Bronchial smooth muscle cell (primary cell): ENCODE measurements at places on chromosomes 5 and 9. TPM values are rescaled to one million over a fixed set of nuclear protein-coding genes. Genes with fewer than 3 reads are reported as not detected.

Gene PCDHGA7
- 5.7 and 11.5 TPM in 2 replicates for total RNA-seq

Gene KIAA1958
- total RNA-seq, result 0.32 and 0.34 TPM in 2 replicates

Gene LCN9
- total RNA-seq, result not detected in 2 replicates

Gene GRM6
- total RNA-seq, result under 0.01 TPM in 2 replicates

Gene KLF4
- total RNA-seq, result 24.2 and 24.7 TPM in 2 replicates

Gene TXNDC8
- total RNA-seq, result not detected in 2 replicates

Gene PCDHGC4
- total RNA-seq, result 3.2 and 3.3 TPM in 2 replicates

Gene CTXN3
- total RNA-seq, result not detected in 2 replicates

Gene MSX2
- 0.79 and 6.6 TPM in 2 replicates for total RNA-seq

Gene GRIN3A
- total RNA-seq, result not detected in 2 replicates

Gene SHISAL2B
- 0.16 TPM in 1 of 2 replicates, not detected in the other for total RNA-seq

Gene PFN3
- total RNA-seq, result not detected in 2 replicates

Gene SLC25A48
- total RNA-seq, result not detected in 2 replicates

Gene SH3TC2
- 0.34 and 3.6 TPM in 2 replicates for total RNA-seq

Gene GDF9
- total RNA-seq, result under 0.01 and 0.09 TPM in 2 replicates

Gene NIM1K
- 3.9 and 4.2 TPM in 2 replicates for total RNA-seq

Gene IRX2
- 3.3 and 4.3 TPM in 2 replicates for total RNA-seq

Gene PAM
- total RNA-seq, result 241 and 301 TPM in 2 replicates

Gene ANKRD31
- 0.09 and 0.16 TPM in 2 replicates for total RNA-seq

Gene GPRIN1
- 1.8 and 3.2 TPM in 2 replicates for total RNA-seq

Gene LOX
- total RNA-seq, result 20.0 and 38.6 TPM in 2 replicates

Gene ACOT12
- total RNA-seq, result 0.17 and 0.47 TPM in 2 replicates

Gene ZNG1F
- total RNA-seq, result 5.0 and 6.5 TPM in 2 replicates

Gene SLC6A3
- under 0.01 TPM in 1 of 2 replicates, not detected in the other for total RNA-seq

Gene SPATA31A3
- total RNA-seq, result not detected in 2 replicates

Gene FBLL1
- 0.26 and 0.79 TPM in 2 replicates for total RNA-seq

Gene SUSD3
- 0.32 and 0.94 TPM in 2 replicates for total RNA-seq

Gene SHOC1
- under 0.01 TPM in 1 of 2 replicates, not detected in the other for total RNA-seq

Gene IL4
- total RNA-seq, result not detected in 2 replicates

Gene MAN1B1
- 73.7 and 76.9 TPM in 2 replicates for total RNA-seq

Gene SYNPO
- total RNA-seq, result 2.0 and 2.7 TPM in 2 replicates

Gene WNK2
- total RNA-seq, result under 0.01 TPM in 1 of 2 replicates, not detected in the other

Gene ALDH1B1
- 6.2 and 6.3 TPM in 2 replicates for total RNA-seq

Gene FBXW5
- 107 and 184 TPM in 2 replicates for total RNA-seq

Gene AIF1L
- total RNA-seq, result 0.16 and 6.8 TPM in 2 replicates

Gene ANKDD1B
- 0.95 and 1.3 TPM in 2 replicates for total RNA-seq

Gene SLC6A19
- total RNA-seq, result not detected in 2 replicates

Gene CCDC183
- 0.32 and 0.43 TPM in 2 replicates for total RNA-seq

Gene ICE1
- 13.2 and 15.4 TPM in 2 replicates for total RNA-seq

Gene ARID3C
- total RNA-seq, result not detected in 2 replicates

Gene SELENOP
- total RNA-seq, result 87.6 and 223 TPM in 2 replicates

Gene SLC1A1
- 4.8 and 8.5 TPM in 2 replicates for total RNA-seq

Gene PITX1
- total RNA-seq, result 0.47 and 4.1 TPM in 2 replicates

Gene KDM4C
- total RNA-seq, result 31.1 and 34.8 TPM in 2 replicates

Gene ACSL6
- under 0.01 and 0.17 TPM in 2 replicates for total RNA-seq

Gene EFNA5
- total RNA-seq, result 0.77 and 5.2 TPM in 2 replicates

Gene SH3GL2
- not detected in 2 replicates for total RNA-seq
